ENCODE measurements at places on chromosomes 6 and 20. TPM values are rescaled to one million over a fixed set of nuclear protein-coding genes. Genes with fewer than 3 reads are reported as not detected.

The KIF25 gene
- total RNA-seq = 0.26 TPM

The HELZ2 gene
- 47.6 TPM for total RNA-seq

The TASP1 gene
- 6.3 TPM for total RNA-seq

The FUT9 gene
- not detected for total RNA-seq

The GTSF1L gene
- not detected for total RNA-seq

The PNPLA1 gene
- not detected for total RNA-seq

DNA sequence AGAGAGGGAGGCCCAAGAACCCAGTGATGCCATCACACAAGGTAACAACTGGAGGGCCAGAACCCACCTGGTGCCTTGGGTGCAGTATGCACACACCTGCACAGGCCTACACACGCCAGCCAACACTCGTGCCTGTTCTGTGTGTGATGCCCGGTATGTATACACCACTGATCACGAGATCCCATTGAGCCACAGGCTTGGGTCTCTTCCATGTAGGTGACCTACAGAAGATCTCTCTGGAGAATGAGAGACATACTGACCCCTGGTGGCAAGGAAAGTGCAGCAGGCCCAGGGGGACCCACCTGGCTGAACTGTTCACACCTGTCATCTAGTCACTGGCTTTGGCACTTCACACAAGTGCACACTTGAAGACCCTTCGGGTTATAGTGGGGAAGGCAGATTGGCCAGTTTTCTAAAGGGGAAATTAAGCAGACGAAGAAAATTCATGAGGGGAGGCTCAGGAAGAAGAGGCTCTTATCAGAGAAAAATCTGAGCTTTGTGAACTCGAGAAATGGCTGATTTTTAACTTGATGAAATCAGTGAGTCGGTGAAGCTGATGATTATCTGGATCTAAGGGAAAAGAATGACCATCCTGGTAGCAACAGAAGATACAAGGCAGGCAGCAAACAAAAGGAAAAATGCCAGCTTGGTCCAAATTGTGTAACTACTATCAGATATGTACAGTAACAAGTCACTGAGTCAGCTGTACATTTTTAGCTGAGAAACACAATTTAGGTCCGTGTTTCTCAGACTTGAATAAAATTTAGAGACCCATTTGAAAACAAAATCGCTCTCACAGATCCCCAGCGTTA, 69.1 kb upstream of the PBOV1 start:
- H3K36me3 ChIP-seq = no peaks in the 10 kb centered on the region
- H3K27ac ChIP-seq = no peak overlapping the region
- peak; percentile 25 for DNase-seq
- H3K4me3 ChIP-seq = no peak overlapping the region
- H3K4me1 ChIP-seq = no peaks in the 10 kb centered on the region

- DNase-seq = no peak
- no peaks in the 10 kb centered on the region for H3K36me3 ChIP-seq
- H3K27ac ChIP-seq = no peak overlapping the region
- H3K4me3 ChIP-seq = no peak overlapping the region
- H3K27me3 ChIP-seq = no peaks in the 10 kb centered on the region
Measured at GRCh38 chr6:169022079-169022478, 231.6 kb downstream of the THBS2 start.

DNA sequence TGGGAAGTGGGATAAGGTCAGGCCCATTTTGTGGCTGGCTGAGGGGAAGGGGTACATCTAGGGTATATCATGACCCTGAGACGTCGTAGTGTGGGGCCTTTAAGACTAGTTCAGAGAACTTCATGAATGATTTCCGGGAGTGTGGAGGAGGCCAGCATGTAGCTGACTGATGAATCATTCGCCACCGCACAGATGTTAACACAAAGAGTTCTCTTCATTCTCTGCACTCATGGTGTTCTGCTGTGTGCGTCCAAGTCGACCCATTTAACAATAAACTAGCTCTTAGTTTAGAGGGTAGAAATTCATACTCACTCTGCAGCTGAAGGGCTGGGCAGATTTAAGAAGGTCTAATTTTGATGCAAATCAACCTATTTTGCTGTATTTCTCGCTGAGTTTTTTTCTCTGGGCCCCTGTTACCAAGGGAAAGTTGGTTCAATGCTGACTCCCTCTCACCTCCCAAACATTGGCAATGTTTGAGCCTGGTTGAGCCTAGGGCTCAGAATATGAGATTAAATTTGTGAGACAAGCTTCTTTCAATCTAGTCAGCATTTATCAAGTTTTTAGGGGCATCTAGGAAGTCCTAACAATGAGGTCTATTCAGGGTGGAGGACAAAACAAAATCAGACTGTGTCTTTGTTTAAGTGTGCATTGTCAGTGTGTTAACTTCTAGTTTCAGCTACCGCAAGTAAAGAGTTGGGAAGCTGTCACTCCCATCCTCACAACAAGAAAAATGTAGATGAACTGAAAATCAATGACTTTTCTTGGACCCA, 106.8 kb upstream of the CBLN4 start:
- H3K36me3 ChIP-seq = no peaks in the 10 kb centered on the region
- H3K27ac ChIP-seq = no peak overlapping the region
- no peak overlapping the region for H3K4me3 ChIP-seq
- DNase-seq = no peak
- H3K4me1 ChIP-seq = no peaks in the 10 kb centered on the region

- no peaks in the 10 kb centered on the region for H3K36me3 ChIP-seq
- no peak for DNase-seq
- H3K4me1 ChIP-seq = peaks cover 2% of the 10 kb centered on the region
- no peak overlapping the region for H3K4me3 ChIP-seq
- H3K27me3 ChIP-seq = no peaks in the 10 kb centered on the region
- no peak overlapping the region for H3K27ac ChIP-seq
Measured at GRCh38 chr6:42572523-42572922, 8.7 kb downstream of the UBR2 start.

DNA sequence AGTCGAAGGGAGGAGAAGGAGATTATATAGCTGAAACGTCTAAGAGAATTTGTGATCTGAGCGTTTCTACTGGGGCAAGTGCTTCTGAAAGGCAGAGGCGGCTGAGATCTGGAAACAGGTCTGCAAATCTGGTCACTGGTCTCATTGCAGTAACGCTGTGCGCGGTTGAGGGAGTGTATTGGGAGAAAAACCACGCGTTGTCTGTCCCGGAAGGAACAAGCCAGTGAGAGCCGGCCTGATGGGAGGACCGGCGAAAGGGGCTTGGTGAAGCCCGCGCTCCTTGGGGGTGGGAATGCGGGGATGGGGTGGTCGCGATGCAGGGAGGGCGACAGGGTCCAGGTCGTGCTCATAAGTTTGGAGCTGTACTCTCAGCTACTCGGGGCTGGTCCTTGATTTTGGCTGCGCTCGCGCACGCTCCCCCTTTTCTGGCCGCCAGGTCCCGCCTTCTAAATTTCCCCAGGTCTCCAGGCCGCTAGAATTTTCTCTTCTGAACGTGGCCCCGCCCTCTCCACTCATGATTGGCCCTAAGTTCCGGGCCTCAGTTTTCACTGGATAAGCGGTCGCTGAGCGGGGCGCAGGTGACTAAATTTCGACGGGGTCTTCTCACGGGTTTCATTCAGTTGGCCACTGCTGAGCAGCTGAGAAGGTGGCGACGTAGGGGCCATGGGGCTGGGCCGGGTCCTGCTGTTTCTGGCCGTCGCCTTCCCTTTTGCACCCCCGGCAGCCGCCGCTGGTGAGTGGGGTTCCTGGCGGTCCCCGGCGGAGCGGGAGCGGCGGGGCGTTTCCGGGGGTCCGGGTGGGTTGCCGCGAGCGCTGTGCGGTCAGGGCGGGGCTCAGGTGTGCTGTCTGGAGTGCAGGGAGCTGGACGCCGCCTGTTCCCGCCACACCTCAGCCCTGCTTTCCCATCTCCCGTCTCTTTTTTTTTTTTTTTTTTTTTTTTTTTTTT, at the start of gene MICB:
MICB (plus strand) TSS at position 615 of the 946 bp plus-strand sequence; CDS start at position 664, 49 bp downstream.
- H3K4me1 ChIP-seq = peaks cover 13% of the 10 kb centered on the region
- peak within 1 kb of the TSS; percentile 54 for H3K4me3 ChIP-seq
- no peaks in the 10 kb centered on the region for H3K27me3 ChIP-seq
- peak; percentile 68 for DNase-seq
- H3K27ac ChIP-seq = peak within 1 kb of the TSS; percentile 63
